ENCODE measurements at places on chromosomes 12 and 14.

- no peak for DNase-seq
These were observed 51.8 kb downstream of the GNG2 start for GRCh38 chr14:51912112-51912786.

DNA sequence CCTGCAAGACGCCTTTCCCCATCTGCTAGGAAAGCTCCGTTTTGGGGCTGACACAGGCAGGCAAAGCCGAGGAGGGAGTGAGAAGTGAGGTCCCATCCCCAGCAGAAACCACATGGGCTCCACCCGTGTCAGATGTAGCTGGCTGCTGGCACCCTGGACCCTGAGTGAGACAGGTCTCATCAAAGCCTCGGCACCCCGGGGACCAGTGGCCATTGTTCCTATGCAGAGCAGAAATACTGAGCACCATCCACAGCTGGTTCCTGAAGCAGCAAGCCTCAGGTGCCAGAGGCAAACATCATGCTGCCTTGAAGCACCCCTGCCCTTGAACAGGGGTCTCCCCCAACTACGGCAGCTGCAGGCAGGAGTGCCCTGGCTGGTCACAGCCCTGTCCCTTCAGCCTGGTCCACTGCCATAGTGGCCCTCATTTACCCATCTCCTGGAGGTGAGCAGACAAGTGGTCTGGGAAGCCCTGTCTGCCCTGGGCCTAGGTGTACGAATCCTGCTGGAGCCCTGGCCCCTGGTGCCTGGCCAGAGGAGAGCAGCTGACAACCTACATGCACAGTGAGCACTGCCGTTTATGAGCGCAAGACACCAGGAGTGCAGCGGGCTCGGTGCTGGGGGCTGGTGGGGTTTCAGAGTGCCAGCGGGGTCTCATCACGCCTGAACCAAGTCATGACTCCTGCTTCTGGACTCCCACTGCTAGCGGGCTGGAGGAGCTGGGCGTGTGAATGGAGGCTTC is 289.8 kb upstream of the RTL1 start:
- no peak for DNase-seq

- peak; percentile 72 for DNase-seq
These were observed 12.9 kb upstream of the CALM1 start for GRCh38 chr14:90383731-90384542.

DNA sequence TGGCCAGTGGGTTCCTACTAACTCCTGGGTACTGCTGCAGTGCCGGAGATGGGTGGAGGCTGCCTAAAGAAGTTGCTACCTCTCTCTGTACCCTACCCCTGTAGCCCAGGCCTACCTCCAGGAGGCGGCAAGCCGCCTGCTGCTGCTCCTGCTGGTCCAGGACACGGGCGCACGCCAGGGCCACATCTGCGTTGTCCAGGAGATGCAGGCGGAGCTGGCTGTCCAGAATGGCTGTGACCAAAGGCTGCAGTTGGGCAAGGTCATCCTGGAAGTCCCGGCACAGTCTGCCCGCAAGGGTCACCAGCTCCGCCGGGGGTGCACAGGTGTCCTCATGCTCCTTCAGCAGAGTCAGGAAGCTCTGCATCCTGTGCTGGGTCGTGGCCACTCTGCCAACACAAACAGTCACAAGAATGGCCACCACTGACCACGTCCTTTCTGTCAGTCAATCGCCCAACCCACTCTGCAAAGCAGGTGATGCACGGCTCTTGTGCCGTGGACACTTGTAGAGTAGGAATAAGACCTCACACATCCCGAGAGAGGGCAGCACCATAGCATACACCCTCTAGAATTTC is 1.6 kb downstream of the ANHX start:
- no peak for DNase-seq

- no peak for DNase-seq
These were observed 78.0 kb downstream of the NOC4L start for GRCh38 chr12:132222096-132222807.

- DNase-seq, result no peak
These were observed 257.1 kb downstream of the EFCAB11 start for GRCh38 chr14:89697281-89698060.

GRCh38 chr14:64713677-64714076 is 9.5 kb downstream of the PLEKHG3 start:
- DNase-seq, result no peak

DNA sequence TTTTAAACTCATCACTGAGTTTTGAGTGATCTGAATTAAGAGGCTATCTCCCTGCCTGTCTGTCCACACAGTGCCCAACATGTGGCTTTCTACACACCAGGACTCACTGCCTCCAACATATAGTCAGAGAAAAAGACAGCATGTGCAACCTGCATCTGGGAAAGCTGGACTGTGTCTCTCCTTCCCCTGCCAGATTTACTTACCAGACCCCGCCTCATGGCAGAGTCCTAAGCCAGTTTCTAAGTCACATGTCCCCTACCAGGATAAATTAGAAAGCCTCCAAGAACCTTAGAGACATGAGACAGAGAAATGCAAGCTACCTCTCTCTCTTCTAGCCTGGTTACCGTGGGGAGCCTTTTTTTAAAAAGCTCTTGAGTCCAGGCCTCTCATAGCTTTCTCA is 2.7 kb upstream of the HDAC7 start:
- DNase-seq, result no peak

GRCh38 chr14:85205875-85206274 is 324.1 kb upstream of the FLRT2 start:
- no peak for DNase-seq

DNA sequence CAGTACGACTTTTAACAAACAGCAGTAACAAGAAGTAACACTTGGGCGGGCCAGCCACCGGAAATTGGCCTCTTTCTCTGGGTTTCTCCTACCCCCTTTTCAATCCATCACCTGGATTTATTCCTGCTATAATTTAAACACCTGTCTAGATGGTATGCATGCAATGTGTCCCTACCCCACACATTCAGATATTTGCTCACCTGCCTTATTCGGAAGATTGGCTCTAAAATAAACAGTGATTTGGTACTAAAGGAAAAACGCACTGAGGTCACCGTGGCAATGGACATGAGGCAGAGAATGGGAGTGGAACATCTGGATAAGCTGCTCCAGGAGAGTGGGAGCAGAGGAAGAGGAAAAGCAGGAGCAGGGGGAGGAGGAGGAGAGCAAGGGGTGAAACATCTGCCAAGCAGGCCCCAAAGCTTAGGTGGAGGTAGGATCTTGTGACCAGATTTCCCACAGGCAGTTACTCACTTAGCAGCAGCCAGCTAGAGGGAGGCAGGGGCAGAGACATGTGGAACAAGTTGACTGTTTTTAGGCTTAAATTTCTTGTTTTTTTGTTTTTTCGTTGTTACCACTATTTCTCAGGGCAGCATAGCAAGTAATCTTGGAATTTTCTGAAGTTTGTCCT is 150.9 kb downstream of the TTLL5 start:
- DNase-seq, result no peak

DNA sequence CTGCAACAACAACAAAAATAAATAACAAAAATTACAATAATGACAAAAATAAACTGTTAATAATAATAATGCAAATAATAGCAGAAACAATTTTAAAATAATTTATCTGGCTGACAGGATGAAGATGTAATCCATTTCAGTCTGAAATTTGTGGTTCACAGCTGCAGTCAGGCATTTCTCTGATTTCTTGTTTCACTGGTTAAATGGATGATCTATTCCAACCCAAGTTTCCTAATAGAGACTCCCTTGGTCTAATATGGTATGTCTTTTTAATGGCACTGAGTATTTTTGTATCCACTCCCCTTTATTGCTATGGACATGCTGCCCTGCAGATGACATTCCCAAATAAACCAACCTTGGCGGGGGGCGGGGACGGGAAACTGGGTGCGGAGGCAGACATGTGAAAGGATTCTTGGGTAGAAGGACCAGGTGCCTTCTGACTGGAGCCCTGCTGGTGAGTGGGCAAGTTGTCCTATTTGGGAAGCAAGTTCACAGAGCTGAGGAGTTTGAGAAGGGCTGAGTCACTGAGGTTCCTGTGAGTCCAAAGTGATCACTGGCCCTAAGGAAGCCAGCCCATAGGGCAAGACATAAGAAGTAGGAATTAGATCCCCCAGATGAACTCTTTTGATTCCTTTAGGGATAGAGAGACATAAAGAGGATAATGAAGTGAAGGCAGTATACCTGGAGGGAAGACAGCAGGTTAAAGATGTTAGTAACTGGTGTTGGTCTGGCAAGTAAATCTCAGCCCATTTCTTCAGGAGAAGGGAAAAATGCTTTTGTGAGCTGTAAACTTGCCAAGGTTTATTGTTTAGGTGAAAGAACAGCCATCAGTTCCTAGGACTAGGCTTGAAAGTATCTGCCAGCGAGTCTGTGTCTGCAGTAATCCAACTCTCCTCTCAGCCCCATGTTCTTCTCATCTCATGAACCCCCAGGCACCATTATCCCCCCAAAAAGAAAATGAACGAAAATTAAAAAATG is 14.5 kb downstream of the FOXG1 start:
- no peak for DNase-seq

GRCh38 chr12:96099986-96100385 is 64.6 kb upstream of the LTA4H start:
- no peak for DNase-seq

- DNase-seq, result no peak
These were observed 20.4 kb upstream of the LRTM2 start for GRCh38 chr12:1799882-1800400.

DNA sequence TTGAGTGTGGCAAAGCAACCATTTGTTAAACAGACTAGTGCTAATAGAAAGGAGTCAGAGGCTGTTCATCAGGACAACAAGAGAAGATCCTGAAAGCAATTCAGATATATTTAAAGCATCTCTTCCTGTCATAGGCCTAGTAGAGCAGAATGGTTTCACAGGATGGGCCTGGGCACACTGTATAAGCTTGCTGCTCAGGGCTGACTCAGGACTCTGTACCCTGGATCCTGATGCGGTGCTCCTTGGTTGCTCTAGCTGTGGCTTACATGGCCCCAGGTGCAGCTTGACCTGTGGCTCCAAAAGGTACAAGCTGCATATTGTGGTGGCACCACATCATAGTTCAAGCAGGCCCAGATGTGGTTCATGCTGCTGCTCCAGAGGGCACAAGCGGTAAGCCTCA is 313.4 kb downstream of the ETNK1 start:
- no peak for DNase-seq

DNA sequence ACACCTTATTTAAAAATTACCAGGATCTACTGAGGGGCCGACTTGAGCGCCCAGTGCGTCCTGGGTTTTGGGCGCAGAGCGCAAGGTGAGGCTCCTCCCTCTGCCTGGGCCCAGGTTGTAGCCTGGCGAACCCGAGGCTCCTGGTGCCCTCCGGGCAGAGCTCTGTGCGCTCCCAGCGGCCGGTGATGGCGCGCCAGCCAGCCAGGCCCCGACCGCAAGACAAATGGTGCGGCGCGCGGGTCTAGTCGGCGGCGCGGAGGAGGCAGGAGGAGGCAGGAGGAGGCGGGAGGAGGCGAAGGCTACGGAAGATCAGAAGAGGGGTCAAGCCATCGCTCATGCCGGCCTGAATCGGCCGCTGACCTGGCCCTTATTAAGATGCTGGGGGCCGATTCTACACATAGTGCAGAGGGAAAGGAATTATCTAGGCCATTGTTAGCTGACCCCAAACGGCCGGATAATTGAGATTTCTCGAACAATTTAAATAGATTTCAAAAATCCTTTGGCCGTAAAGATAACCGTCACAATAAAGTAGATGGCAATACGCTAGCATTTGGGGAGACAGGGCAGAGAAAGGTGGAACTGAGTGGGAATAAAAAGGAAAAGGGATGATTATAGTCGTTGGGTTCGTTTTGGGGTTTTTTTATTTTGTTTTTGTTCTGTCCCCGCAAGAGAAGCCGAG is 2.8 kb downstream of the TBX5 start:
- no peak for DNase-seq

- DNase-seq, result no peak
These were observed 69.2 kb upstream of the ETV6 start for GRCh38 chr12:11580125-11580751.

DNA sequence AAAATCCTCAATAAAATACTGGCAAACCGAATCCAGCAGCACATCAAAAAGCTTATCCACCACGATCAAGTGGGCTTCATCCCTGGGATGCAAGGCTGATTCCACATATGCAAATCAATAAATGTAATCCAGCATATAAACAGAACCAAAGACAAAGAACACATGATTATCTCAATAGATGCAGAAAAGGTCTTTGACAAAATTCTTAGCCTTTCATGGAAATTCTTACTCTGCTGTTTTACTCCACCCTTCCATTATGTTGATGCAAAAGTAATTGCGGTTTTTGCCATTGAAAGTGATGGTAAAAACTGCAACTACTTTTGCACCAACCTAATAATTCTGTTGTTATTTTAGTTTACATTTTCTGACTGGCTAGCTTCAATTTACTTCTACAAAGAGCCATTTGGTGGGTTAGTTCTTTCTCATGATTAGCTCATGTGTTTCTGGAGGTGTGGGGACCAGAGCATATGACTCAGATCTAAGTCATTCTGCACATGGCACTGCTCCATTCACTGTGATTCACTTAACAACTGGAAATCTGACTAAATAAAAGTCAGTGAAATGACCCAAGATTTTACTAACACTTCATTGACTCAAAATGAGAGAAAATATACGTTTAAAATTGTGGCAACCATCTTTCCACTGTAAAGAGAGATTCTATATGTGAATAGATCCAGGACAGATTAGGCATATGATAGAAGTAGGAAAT is 99.9 kb downstream of the TMTC3 start:
- no peak for DNase-seq

DNA sequence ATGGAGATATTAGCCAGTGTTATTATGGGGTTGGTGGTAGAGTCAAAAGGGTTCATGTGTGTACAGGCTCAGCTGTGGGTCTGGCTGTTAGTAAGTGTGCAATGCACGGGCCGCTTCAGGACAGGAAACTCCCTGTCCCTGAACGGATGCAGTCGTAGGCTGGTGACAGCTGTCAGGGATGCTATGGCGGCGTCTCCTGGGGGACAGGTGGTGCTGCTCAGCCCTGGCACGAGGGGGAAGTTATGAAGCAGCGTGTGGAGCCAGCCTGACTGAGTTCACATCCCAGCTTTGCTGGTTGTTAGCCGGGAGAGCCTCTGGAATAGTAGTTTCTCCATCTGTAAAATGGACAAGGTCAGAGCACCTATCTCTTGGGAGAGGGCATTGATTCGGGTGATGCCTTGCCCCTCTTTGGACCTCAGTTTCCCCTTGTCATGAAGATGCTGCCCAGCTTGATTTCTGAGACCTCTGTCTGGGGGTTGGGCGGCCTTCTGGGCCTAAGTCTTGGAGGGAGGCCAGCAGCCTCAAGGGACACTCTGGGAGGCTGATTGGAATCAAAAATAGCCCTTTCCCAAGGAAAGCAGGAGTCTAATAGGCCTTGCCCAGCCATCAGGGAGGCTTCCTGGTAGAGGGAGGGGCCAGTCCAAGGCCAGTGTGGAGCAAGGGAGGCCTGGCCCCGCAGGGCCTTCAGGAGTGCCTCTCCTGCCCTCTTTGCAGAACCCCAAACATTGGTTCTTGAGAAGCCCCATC is 7.1 kb downstream of the ASB2 start:
- DNase-seq, result no peak
